Nucleus accumbens (tissue), 56 donors: ENCODE measurements at places on chromosomes 6 and 20.

DNA sequence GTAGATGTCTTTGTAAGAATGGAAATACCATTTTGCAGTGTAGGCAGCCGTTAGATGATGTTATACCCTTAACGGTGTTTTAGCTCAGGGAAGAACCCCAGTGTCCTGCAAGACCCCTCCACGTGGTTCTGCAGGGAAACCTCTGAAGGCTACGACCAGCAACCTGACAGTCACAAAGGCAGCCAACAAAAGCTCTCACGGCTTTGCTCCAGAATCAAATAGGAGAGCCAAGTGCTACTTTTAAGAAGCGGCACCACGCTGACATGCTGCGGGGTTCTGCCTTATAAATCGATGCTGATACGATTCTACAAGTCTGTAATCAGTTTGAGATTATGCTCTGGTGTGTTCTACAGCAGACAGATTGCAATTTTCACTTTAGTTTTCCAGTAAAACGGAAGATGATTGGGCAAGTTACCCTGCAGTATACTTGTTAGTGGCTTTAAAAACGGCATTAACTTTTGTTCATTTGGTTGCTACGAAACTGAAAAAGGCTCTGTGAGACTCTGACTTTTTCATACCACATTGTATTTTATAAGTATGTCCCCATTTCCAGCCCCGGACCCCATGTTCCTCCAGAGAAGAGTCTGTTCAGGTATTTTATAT is 312.9 kb downstream of the SAMD5 start:
- DNase-seq, result no peak

GRCh38 chr20:9660236-9660868 is 146.0 kb downstream of the LAMP5 start:
- no peak for DNase-seq

DNA sequence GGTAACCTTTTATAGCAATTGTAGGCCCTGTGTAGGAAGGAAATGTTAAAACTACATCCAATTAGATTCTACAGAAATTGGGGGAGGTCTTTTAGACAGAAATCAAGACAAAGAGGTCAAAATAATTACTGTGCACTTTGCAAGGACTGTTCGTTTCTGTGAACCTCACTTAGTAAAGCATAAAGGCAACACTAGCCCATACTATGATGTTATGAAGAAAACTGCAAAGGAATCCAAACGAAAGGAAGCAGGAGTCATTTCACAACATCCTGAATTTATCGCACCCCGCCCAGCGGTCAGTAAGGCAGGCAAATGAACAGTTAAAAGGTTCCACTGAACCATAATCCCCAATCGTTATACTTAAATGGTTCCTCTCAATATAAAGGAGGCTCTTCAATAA is 429.5 kb upstream of the ARID1B start:
- no peak for DNase-seq

GRCh38 chr20:8153281-8153908 is 21.3 kb downstream of the PLCB1 start:
- DNase-seq, result no peak

GRCh38 chr20:8862092-8862491 is 206.8 kb upstream of the PLCB4 start:
- DNase-seq, result no peak

DNA sequence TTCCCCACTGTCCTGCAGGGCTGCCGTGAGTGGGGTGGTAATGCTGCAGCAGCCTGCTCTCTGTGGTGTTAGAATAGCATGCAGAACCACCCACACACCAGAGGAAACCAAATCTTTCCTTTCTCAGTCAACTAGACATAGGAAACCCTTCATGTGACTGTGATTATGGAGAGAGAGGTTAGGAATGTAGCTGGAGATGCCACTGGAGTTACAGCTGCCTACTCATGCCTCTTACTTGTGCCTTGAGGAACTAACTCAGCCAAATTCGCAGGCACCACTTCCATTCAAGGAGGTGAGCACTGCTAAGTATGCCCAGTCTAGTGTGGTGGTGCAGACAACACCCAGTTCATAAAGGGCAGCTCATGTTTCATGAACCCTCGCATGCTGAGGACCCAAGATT is 27.4 kb downstream of the MUC22 start:
- no peak for DNase-seq

- no peak for DNase-seq
Measured at GRCh38 chr6:137095651-137096238, 51.0 kb upstream of the IL20RA start.

DNA sequence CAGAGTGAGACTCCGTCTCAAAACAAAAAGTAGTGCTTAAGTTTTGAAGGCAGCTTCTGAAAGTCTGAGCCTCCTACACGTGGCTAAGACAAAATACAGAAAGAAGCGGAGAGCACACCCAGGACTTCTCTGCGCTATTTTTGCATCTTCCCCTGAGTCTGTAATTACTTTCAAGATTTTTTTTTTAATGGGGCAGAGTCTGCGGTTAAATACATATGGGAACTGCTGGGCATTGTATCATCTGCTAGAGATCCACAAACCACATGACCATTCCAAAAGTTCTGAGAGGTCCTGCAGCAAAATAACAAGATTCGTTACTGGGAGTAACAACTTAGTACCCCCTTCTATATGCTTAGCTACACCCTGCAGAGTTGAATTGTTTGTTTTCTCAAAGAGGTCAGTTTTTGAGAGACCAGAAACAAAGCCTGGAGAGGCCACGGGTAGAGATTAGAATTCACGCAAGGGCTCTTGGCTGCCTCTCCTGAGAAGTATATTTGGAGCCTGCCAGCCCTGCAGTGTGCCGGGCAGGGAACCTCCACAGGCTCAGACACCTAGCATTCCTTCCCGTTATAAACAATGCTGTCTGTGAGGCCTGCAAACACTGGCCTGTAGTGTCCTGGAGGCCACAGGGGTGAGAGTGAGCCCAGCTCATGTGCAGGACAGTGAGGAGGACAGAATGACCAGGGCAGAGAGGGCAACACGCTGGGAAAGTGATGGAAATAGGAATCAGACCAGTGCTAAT is 48.2 kb upstream of the FAM50B start:
- DNase-seq, result no peak

DNA sequence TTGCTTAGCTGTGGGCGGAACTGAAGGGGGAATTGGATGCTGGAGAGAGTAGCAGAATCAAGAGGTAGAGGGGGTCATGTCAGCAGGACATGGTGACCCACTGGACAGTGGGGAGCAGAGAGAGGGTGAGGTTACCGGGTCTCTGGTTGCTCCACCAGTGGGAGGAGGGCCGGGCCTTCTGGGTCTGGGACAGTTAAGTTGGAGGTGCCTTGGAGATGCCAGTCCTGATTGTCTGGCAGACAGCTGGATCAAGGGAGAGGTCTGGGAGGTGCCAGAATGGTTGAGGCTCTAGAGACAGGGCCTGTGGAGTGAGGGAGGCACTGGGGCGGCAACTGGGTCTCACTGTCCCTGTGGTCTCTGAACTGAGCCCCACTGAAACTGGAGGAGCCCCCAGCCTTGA is 24.6 kb downstream of the MANBAL start:
- DNase-seq, result no peak

DNA sequence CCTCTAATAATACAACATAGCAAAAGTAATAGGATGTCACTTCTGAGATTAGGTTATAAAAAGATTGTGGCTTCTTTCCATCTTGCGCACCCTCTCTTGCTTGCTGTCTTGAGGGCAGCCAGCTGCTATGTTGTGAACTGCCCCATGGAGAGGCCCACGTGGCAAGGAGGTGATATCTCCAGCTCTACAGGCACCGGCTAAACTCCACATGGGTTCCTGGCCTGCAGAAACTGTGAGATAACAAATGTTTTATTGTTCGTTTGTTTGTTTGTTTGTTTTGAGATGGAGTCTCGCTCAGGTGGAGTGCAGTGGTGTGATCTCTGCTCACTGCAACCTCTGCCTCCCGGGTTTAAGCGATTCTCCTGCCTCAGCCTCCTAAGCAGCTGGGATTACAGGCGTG is 38.0 kb downstream of the CD40 start:
- DNase-seq, result no peak

- DNase-seq, result no peak
Measured at GRCh38 chr20:44390280-44390679, 34.8 kb downstream of the HNF4A start.

DNA sequence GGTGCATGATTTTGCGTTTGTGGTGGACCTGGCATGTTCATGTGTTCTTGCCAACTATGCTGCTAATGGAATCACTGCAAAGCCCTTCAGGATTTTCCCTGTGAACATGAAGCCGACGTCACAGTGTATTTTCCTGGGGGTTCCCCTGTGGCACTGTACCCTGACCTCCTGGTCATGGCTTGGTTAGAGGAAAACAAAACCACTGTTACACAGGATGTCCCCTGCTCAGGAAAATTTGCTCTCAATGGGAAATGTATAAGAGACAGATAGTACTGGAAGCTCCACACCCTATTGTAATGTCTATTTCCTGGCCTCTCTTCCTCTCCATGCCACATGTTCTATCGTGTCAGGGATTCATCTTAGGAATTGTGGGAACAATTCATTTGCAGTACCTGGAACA is 19.7 kb downstream of the TSHZ2 start:
- DNase-seq, result no peak

GRCh38 chr20:1415667-1416468 is 23.0 kb upstream of the FKBP1A start:
- no peak for DNase-seq

DNA sequence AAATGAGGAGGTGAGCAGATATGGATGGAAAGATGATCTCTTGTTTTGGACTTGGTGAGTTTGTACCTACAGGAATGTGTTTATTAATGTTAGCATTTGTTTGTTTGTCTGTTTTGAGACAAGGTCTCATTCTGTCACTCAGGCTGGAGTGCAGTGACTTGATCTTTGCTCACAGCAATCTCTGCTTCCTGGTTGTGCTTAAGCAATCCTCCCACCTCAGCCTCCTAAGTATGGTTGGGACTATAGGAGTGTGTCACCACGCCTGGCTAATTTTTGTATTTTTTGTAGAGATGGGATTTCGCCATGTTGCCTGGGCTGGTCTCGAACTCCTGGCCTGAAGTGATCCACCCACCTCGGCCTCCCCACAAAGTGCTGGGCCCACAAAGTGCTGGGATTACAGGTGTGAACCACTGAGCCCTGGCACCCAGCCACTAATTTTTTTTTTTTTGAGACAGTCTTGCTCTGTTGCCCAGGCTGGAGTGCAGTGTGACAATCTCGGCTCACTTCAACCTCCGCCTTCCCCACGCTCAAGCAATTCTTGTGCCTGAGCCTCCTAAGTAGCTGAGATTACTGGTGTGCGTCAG is 7.1 kb downstream of the CASP8AP2 start:
- DNase-seq, result no peak

DNA sequence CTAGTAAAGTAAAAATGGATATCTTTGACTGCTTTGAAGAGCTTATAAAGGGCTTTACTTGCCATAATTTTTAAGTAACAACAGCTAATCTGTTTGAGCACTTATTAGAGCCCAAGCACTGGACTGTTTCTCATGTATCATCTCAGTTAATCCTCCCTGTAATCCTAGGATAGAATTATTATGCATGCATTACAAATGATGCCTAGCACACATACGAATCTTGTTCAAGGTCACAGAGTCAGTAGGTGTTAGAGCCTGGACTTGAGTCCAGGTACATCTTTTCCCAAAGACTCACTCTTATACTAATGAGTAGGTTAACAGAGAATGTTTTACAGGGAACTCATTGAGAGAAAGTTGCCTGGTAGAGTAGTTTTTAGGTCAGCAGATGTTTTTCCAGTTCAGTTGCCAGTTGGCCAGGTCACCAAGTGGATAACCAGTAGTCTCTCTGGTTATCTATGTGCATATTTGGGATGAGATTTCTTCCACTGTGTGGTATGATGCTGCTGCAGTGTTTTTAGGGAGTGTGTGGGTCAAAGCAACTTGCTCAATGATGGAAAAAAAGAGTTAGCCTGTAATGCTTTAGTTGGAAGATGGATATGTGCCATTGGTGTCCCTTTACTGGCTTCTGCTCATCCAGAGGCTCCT is 32.3 kb upstream of the LAMA4 start:
- DNase-seq, result no peak

GRCh38 chr6:21961226-21961625 is 335.6 kb downstream of the PRL start:
- DNase-seq, result no peak

DNA sequence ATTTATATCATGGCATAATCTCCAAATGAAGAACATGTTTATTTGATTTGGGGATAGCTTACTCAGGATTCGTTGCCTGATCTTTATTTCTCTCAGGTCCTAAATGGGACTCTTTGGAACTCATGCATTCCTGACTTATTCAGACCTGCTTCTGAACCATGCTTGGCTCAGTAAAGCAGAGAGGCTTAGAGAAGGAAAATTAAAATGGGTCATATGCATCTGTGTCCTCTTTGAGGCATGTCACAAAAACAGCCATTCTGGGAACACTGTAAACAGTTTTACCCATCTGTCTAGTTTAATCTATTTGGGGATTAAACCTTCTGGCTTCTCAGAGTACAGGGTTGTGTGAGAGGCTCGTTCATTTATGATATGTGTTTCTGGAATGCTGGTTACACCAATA is 1017.3 kb downstream of the KIF16B start:
- no peak for DNase-seq
